ENCODE measurements at places on chromosomes 5 and 9.

DNA sequence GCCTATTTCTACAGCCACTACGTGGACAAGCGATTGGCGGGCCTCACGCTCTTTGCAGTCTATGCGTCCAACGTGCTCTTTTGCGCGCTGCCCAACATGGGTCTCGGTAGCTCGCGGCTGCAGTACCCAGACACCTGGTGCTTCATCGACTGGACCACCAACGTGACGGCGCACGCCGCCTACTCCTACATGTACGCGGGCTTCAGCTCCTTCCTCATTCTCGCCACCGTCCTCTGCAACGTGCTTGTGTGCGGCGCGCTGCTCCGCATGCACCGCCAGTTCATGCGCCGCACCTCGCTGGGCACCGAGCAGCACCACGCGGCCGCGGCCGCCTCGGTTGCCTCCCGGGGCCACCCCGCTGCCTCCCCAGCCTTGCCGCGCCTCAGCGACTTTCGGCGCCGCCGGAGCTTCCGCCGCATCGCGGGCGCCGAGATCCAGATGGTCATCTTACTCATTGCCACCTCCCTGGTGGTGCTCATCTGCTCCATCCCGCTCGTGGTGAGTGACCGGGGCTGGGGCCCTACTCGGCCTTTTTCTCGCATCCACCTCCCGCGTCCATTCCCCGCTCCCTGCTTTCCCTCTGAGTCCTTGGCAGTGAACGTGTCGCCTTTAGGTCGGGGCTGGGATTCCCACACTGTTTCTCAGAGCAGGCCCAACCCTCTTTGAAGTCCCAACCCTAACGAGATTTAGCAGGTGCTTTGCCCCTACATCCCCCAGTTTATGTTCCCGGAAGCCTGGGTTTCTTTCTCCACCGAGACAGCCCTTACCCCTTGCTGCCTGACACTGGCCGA lies 1.8 kb downstream of the PTGER4 start:
- no peak for DNase-seq

DNA sequence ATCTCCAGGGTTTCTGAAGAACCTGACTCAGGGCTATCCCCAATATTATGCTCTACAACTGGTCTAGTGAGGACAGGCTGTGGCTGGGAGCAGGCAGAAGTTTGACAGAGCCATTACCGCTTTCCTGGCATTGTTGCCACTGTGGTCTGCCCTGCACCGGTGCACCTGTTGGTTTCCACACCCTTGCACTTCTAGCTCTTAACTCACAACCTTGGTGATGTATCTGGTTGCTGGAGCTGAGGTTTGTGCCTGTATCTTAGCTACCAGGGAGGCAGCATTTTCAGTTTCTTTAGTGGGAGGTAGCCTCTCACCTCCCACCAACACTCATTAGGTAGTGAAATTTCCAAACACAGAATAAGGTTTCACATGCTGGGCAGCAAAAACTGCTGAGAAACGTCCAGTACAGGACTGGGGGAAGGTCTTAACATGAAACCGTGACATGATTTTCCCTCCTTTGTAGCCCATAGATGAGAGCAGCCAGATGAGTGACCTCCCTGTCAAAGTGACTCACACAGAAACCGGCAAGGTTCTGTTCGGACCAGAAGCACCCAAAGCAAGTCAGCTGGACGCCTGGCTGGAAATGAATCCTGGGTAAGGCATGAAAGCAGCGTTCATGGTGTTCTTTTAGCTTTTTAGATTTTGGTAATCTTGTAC lies 57.7 kb downstream of the SMARCA2 start:
- no peak for DNase-seq

DNA sequence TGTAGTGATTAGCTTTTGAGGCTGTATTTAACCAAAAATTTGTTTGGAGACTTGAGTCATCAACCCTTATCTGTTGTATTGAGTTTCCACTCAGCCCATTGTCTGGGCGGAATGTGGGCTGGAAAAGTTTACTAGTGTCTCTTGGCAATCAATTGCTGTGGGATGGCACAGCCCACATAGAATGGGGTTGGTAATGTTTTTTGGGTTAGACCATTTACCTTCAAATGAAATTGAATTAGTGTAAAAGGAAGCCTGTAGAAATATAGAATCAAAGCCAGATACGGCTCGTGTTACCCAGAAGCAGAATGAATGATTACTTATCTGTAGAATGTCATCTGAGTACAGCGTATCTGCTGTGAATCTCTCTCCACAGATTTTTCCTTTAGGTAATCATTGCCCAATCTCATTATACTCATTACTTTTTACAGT lies 142.9 kb downstream of the AOPEP start:
- no peak for DNase-seq

- no peak for DNase-seq
Observed at GRCh38 chr5:137073189-137073588, 425.9 kb downstream of the SPOCK1 start.

DNA sequence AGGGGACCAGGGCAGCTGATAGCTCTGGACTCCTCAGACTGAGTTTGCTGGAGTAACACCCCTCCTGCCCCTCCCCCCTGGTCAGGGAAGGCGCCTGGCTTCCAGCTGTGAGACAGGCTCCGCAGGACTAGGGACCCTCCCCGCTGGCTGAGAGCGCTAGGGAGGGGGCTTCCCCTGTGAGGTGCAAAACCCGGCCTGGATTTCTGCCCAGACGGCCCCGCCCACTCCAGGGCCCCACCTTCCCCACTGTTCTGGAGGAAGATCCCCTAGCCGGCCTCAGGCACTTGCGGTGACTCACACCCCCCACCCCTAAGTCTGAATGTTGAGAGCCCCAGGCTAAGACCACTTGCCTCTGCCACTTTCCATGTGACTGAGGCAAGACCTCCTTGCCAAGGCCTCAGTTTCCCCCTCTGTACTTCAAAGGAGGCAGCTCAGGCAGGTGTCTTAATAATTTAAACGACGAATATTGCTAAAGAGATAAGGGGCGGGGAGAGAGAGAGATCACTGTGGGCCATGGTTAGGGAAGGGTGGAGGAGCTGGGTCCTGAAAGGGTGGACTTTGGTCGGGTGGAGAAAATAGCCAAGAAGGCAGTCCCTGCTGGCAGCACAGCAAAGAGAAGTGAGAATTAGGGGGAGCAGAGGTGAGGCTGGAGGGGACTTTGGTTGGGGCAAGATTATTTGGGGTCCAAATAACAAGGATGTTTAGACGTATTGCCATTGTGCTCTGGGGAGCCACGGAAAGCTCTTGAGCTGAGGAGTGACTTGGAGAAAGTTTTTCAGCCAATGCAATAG lies 1.0 kb upstream of the DAB2IP start:
- no peak for DNase-seq

GRCh38 chr5:81140441-81140840 lies 92.7 kb upstream of the CKMT2 start:
- no peak for DNase-seq

GRCh38 chr5:128674837-128675446 lies 136.9 kb upstream of the FBN2 start:
- no peak for DNase-seq

DNA sequence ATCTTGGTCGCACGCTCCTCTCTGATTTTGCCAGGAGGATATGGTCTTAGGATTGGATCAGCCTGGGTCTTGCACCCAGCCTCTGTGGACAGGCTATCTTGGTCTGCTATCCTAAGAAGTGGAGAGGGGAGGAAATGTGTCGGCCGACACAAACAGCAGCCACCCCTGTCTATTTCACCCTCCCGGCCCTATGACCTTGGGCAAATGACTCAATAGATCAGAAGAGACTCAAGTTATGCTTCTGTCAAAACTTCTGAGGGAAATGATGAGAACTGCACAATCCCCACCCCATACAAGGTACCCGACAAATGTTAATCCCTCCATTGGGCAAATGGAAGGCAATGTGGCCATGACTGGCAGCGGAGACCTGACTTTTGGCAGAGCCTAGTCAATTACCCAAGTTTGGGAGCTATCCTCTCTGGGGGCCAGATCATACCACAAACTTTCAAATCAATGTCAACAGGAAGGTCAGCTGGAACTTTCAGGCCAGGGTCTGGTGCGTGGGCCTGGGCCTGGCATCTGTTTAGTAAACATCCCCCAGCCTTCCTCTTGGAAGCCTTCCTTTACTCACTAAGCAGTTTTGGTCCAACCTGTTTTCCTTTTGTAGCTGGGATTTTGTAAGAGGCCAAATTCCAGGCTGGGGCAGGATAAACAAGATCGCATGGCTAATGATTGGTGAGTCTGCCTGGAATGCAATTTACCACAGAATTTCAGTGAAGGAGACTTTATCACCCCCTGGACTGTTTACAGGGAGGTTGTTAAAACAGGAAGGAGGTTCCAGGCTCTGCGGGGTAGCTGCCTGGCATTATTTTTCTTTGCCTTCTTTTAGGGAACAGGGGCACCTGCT lies 64.2 kb upstream of the CPEB4 start:
- DNase-seq, result no peak

GRCh38 chr5:87588316-87588715 lies 175.6 kb upstream of the CCNH start:
- no peak for DNase-seq

- no peak for DNase-seq
Observed at GRCh38 chr5:75113354-75114113, 61.2 kb upstream of the GCNT4 start.

GRCh38 chr5:74446725-74447241 lies 193.7 kb downstream of the ENC1 start:
- DNase-seq, result no peak

DNA sequence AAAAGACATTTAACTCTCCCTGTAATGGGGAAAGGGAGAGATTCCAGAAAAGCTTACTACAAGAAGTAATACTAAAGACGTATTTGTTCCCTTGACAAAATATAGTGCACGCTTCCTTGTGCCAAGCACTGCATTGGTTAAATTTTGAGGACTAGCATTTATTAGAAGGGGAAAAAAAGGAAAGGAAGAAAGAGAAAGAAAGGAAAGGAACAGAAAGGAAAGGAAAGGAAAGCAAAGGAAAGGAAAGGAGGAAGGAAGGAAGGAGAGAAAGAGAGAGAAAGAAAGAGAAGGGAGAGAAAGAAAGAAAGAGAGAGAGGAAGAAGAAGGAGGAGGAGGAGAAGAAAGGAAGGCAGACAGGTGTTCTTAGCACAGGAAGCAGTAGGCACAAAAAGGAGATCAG lies 110.1 kb upstream of the CDH6 start:
- DNase-seq, result no peak

GRCh38 chr5:168209244-168209995 lies 82.0 kb upstream of the WWC1 start:
- no peak for DNase-seq

- no peak for DNase-seq
Observed at GRCh38 chr5:93782978-93783377, 41.6 kb upstream of the POU5F2 start.

GRCh38 chr9:107793541-107793940 lies 304.0 kb upstream of the KLF4 start:
- no peak for DNase-seq

- no peak for DNase-seq
Observed at GRCh38 chr9:116928289-116928688, 241.2 kb downstream of the TRIM32 start.

- no peak for DNase-seq
Observed at GRCh38 chr5:141186897-141187512, at the start of gene PCDHB9. Gene PCDHB9, plus strand, starts transcription at chr5:141187161. Its CDS starts 158 bp downstream, at chr5:141187319.

- no peak for DNase-seq
Observed at GRCh38 chr5:27788184-27788583, 749.8 kb upstream of the CDH9 start.

Measured in cortex of kidney (tissue), 1 donor.